ENCODE measurements at places on chromosomes 6 and 20.

GRCh38 chr6:125839879-125840278 is 49.1 kb downstream of the NCOA7 start:
- no peak for DNase-seq

- DNase-seq, result no peak
These were observed 5.5 kb downstream of the GRIK2 start for GRCh38 chr6:101398716-101399615.

- DNase-seq, result no peak
These were observed 38.5 kb upstream of the SIM1 start for GRCh38 chr6:100503043-100503705.

DNA sequence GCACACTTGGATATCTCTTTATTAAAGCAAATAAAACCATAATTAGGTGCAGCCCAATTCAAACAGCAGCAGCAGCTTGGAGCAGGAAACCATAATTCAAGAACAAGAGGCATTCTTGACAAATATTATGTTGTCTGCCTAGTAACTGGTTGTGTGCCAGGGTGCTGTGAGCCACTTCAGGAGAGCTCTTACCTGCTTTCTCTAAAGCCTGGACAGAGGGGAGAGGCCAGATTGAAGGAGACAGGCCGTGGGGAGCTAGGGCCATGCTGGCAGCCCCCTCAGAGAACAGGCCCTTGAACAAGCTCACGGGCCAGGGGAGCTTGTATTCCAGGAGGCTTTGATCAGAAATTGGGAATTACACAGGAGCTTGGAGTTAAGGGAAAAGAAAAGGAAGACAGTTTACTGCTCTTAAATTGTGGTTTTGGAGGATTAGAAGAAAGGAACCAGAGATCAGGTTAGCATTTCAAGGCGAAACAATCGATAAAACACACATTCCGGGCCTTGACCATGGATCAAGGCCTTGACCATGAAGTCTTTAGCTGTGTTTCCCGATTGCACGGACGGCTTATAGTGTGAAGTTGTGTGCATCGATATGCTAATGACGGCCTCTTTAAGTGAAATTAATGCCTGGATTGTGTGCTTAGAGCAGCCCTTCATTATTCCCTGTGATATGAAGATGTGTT is 69.8 kb upstream of the NKX2-2 start:
- DNase-seq, result no peak

DNA sequence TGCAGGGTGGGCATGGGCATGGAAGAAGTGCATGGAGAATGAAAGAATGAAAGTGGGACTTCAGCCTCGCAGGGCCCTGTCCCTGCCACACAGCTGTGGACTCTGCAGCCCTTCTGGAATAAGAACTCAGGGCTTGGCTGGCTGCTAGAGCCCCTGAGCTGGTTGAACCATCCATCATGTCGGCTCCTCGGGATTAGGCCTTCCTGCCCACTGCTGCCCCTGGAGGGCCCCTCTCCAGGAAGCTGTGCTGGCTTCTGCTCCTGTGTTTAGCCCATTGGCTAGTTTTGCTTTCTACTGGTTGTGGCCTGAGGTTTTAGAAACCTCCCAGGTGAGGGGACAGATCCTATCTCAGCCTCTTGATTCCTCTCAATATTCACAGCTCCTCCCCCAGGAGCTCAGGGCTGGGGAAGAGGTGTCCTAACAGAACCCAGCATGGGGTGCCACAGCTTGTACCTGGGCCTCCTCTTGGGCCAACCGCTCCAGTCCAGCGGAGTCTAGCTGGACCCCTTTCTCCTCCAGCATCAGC is 7.9 kb downstream of the AARS2 start:
- no peak for DNase-seq

DNA sequence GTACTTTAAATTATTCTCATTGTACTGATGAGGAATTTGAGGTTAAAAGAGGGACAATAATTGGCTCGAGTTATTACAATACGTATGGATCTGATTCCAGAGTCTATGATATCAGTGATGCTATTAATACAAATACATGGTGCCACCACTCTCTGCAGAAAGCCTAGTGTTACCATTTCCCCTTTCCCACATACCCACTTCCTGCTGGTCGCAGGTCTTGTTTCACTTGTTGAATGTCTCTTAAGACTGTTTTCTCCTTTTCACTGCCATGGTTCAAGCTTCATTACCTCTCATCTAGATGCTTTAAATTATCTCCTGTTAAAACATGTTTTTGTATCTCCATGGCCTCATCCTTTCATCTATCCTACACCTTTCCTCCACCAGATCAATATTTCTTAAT is 62.0 kb downstream of the FHL5 start:
- no peak for DNase-seq

DNA sequence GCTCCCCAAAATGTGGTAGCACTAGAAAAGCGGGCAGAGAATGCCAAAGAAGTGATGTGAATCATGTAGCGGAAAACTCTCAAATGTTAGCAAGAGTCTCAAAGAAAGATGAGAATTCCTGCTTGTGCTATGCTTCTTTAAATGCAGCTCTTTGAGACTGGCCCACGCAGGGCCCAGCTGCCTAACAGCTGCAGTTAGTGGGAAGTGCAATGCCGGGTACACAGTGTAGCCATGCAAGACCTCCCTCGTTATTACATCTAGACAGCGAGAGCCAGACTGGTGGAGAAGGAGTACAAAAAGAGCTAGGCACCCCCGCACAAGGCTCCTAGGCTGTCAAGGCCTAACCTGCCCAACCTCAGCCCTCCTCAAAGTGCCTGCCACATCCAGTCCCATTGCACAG is 201.7 kb upstream of the PRDM1 start:
- no peak for DNase-seq

- DNase-seq, result no peak
These were observed 435.5 kb upstream of the PLCB4 start for GRCh38 chr20:8633366-8633765.

GRCh38 chr6:25652007-25652515 is at the start of gene SCGN:
Gene SCGN (plus strand): TSS chr6:25652215. CDS start chr6:25652404, 189 bp downstream.
- peak; percentile 17 for DNase-seq

DNA sequence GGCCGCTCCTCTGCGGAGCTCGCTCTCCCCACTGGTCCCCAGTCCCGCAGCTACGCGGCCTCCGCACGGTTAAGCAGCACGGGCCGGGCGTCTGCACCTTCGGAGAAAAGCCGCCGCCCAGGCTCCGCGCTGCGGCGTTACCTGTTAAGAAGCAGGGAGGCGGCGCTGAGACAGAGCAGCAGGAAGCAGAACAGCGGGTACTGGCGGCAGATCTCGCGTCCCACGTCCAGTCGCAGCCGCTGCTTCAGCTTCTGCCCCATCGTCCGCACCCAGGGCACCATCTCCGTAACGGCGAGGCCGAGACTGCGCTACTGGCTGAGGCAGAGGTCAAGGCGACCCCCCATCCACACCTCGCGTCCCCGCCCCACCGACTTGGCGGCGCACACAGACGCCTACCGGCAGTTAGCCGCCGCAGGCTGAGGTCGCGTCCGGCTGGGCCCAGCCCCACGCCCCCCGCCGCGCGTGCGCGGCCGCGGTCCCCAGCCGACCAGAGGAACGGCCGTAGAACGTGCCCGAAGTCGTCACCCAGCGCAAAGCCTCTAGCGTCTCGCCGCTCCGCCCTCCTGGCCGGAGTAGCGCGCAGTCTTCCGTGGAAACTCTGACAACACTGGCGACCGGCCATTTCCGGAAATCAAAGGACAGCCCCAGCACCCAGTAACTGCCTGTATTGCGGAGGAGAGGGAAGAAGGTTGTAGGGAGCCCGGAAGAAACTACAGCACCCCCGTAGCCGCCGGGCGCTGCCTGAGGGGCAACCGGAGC is at the start of gene SNX14:
Gene SNX14, minus strand, starts transcription at position 421 of the 759 bp plus-strand sequence. Its CDS starts 140 bp downstream, at position 281.
- peak; percentile 94 for DNase-seq

- DNase-seq, result peak; percentile 13
These were observed 13.2 kb upstream of the AHCY start for GRCh38 chr20:34316196-34316814.

DNA sequence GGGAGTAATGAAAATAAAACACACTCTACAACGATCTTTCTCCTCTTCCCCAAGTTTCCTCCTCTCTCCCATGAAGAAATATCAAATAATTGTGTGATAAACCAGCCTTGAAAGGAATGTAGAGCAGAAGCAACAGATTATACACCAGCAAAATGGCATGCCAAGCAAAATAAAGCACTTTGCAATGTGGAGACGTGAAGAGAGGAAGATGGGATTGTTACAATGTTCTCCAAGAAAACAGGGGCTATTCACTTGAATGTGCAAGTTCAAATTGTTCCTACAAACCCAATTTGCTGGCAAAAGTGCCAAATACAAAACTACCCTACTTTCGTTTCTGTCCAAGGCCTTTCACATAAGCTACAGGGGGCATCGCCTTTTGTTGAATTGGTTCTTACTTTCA is 185.1 kb downstream of the PDE7B start:
- no peak for DNase-seq

GRCh38 chr6:156857573-156857972 is 80.4 kb downstream of the ARID1B start:
- no peak for DNase-seq

DNA sequence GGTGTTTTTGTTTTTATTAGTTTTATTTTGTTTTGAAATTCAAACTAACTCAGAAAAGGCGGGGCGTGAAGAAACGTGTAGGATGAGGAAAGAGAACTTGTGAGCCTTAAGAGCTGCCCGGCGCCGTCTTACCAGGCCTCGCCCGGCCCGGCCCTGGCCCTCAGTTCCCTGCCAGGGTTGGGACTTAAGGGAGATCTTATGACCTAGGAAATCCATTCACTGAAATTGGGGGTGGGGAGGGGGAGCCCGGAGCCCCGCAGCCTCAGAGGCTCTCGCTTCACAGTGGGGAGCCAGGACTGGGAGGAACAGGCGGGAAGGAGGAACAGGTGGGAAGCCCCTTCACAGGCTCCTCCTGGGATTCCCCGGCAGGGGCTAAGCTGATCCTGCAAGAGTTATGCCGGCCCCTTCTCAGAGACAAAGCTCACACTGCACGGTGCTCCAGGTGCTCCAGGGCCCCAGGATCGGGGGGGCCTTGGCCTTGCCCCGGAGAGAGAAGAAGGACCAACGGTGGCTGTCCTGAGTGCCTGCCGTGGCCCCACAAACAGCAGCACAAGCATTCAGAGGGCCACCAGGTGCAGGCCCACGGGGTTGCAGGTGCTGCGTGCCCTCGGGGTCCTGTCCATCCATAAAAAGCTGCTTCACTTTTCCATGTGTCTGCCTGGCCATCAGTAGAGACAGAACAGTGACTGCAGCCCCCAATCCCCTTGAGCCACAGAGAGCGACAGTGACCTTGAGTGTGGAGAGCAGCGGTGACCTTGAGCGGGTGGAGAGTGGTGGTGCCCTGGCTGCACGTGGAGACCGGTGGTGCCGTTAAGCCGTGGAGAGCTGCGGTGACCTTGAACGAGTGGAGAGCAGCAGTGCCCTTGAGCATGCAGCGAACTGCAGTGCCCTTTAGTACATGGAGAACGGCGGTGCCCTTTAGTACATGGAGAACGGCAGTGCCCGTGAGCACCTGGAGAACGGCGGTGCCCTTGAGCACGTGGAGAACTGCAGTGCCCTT is 152.7 kb downstream of the DLL1 start:
- no peak for DNase-seq

DNA sequence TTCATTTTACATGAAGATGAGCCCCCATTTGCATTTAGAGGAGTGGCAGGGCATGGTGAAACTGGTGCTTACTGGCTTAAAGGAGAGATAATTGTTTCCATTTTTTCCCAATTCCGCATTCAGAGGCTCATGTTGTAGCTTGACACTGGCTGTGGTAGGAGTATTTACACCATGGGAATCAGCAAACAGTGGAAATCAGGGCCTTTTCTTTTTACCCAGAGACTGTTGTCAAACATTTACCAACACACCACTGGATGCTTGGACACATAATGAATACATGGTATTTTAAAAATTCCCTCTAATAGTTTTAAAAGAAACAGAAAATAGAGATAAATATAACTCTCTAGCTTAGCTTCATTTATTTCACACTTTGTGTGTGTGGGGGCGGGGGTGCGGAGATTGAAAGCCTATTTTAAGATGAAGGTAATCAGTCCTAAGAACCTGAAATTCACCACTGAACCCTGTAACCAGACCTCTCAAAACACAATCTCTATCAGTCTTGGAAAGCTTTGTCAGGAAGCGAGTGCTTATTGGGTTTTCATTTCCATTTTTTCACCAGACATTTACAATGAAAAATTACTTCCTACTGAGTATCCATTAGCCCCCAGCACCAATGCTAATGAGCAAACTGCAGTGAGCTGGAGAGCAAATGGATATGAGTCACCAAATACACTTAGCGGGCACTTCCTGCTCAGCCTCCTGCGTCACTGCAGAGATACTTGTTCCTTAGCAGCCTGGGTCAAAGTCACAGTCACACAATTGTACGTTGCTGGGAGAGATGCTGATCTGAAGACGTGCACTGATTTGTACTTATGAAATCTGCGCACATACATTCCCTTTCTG is 532.0 kb downstream of the BCKDHB start:
- DNase-seq, result peak; percentile 69

GRCh38 chr6:137432054-137432611 is 62.1 kb downstream of the OLIG3 start:
- DNase-seq, result no peak

DNA sequence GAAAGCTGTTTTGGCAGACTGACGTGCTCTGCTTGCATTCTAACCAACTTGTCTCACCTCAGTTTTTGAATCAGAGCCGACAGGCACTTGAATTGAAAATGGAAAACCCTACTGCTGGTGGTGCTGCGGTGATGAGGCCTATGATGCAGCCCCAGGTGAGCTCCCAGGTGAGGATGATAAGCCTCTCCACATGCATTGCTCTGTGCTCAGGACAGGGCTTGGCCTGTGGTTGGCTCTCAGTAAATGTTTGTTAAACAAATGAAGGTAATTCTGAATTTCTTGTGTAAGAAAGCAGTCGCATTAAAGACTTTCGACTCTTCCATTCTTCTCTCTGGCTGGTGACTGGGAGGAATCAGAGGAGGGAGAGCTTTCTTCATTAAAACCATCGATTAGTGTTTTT is 136.3 kb downstream of the SULF2 start:
- no peak for DNase-seq

GRCh38 chr20:34634392-34634791 is 42.5 kb downstream of the PIGU start:
- no peak for DNase-seq

Measured in fibroblast of the conjunctiva (primary cell).